Stimulated activated CD8-positive, alpha-beta memory T cell treated with anti-CD3 and anti-CD28 coated beads, Interleukin-15, amount 100 ng/mL, for 4 hours (primary cell): ENCODE measurements at places on chromosomes 4 and X.

- DNase-seq: no peak
These were observed 1467.2 kb downstream of the RPA4 start for GRCh38 chrX:98350940-98351339.

DNA sequence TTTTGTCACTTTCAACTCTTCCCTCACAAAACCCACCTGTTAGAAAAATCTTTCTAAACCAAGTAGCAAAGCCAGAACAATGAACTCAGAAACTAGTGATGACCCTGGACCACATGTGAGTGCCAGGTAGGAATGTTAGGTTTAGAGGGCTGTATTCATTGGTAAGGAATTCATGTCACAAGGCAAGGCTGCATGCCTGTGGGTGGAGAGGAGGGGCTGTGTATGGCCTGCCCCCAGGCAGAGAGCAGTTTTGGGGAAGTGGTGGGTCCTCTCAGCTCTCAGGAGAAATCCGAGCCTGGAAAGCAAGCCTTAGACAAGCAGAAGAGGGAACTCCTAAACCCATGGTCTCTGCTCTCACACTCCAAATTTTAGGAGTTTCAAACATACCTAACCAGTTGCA, 2.4 kb downstream of the RNF175 start:
- DNase-seq: no peak

GRCh38 chr4:33941854-33942253, 2302.5 kb downstream of the ARAP2 start:
- DNase-seq: no peak

GRCh38 chr4:67922697-67923096, 38.9 kb upstream of the TMPRSS11D start:
- no peak for DNase-seq

DNA sequence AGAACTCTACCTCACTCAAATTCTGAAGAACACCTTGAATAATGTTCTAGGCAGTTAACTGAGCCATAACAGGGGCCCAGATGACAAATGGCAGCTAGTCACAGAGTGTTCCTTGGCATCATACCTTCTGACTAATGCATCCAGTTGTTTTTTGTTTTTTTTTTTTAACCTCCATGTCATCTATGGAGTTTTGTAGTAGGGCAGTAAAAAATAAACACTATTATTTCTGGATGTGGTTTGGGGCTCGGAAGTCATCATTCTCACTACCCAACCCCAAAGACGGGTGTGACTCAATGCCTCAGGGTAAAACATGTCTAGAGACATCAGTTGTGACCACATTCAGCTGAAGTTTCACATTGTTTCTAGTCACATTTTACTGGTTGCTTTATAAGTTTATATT, 31.2 kb upstream of the MCF2 start:
- no peak for DNase-seq

GRCh38 chr4:21083413-21083812, 383.2 kb downstream of the PACRGL start:
- DNase-seq: no peak

DNA sequence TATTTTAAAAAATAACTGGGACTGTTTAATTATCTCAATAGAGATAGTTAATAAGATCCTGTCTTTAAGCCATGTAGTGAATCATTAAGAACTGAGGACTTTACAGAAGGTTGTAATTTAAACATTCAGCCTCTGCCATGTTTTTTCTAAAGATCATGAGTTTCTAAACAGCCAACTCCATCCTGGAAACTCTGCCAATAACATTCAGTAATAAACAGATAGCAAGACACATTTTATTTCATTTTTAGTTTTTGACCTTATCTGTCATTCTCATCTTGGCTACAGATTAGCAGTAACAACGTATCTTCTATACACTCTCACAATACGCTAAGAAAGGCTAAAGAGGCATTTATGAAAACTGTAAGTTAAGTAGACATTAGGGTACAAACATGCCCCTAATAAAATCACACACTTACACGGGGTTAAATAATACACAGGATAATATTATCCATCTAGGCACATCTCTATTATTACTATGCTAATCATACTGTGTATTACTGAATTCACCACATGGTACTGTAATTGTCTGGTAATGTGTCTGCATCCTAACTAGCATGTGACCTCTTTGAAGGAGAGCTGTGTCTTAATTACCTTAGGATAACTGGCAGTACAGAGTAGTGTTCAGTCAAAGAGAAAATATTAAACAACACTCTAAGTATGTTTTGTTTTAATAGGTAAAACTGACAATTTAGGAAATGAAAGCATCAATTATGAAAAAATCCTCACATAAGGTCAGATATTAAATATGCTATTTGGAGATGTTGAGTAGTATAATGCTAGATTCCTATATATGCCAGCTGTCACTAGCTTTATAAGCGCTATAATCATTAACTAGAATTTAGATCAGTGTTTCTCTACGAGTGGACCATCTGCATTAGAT, 122.4 kb upstream of the NAP1L5 start:
- DNase-seq: no peak

DNA sequence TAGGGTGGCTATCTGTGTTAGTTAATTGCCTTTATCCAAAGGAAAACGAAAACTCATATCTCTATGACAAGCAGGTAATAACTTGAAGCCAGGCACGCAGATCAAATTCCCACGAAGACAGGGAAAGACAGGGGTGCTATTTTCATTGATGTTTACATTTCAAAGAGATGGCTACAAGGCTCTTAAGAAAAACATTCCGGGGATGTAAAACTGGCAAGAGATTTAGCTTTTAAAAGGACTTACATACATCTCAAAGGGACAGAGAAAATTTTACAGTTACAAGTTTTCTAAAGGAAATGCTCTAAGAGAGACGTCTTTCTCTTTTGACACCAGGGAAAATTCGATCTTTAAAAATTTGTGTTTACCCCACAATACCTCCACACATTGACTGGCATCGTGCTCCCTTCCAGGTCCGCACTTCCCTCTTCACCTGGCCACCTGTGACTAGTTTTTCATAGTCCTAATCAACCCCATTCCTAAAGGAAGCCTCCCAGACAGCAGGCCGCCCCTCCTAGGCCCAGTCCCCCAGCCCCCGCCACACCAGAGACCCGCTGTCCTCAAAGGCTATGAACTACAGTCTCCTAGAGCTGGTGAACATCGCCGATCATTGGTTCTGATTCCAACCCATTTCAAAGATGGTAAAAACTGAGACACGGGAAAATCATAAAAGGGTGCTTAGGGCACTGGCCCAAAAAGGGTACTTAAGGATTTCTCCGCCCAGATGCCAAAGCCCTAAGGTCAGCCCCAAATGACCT, 649 bp upstream of the ARAF start:
- DNase-seq: no peak

DNA sequence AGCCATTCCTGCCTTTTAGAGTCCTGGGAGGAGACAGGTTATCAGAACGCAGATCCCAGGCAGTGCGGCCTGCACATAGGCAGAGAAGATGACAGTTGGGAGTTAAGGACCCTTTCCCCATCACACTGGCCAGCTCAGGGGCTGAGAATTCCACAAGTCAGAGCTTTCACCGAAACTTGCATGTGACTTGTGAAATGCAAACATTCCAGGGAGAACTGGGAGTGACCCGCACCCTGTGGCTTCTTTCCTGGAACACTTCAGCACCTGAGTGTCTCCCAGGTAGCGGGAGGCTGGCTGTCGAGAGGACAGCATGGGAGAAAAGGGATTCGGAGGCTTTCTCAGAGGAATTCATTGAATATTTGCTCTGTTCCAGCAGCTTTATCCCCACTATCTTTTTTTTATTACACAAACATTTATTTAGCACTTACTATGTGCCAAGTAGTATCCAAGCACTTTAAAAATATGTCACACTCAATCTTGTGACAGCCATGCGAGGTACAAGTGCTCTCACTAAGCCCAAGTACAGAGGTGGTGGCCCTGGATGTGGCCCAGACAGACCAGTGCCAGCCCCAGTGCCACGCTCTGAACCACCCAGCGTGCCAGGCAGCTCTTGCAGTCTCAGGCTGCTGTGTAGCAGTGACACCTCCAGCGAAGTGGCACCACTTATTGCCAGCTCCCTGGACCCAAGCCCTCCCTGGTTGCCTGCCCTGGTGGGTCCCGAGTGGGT, 100.5 kb downstream of the PHKA2 start:
- DNase-seq: no peak

DNA sequence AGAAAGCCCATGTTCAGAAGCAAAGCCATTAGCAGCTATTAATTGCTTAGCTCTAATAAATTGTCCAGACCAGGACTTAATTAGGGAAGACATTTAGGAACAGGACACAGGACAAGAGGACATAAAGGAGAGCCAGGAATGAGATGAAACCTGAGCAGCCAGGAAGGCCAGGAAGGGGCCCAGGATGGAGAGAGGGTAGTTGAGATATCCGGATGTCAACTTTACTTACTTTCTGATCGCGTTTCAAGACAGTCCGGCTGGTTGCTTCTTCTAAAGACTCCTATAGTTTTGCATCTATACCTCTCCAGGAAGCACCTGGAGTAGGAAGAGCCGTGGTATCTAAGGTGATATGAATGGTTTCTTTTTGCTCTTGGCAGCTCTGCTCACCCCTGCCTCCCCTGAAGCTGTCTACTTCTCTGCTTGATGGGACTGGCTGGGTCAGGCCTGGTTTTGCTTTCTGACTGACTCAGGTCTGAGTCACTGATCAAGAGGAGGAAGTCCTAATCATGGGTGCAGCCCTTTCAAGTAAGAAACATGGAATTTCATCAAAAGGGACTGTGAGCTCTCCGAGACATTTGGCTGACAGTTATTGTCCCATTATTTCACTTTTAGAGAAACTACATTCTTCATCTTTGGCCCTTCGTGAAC, 733.3 kb downstream of the RPA4 start:
- DNase-seq: no peak

- no peak for DNase-seq
These were observed 26.1 kb upstream of the IGFBP7 start for GRCh38 chr4:57136281-57136680.
